ENCODE measurements at places on chromosomes 4 and X. TPM values are rescaled to one million over a fixed set of nuclear protein-coding genes. Genes with fewer than 3 reads are reported as not detected.
A peak's percentile ranks its signal among the peaks of the same experiment; 100 is the strongest.

GASK1B gene
- 0.51 TPM for total RNA-seq

HTR2C gene
- total RNA-seq: 0.07 TPM

- peak; percentile 44 for DNase-seq
These were observed 393.8 kb downstream of the INPP4B start for GRCh38 chr4:142452161-142452855.

GRCh38 chr4:182310316-182310715 is 67.1 kb downstream of the TENM3 start:
- no peak for DNase-seq

DNA sequence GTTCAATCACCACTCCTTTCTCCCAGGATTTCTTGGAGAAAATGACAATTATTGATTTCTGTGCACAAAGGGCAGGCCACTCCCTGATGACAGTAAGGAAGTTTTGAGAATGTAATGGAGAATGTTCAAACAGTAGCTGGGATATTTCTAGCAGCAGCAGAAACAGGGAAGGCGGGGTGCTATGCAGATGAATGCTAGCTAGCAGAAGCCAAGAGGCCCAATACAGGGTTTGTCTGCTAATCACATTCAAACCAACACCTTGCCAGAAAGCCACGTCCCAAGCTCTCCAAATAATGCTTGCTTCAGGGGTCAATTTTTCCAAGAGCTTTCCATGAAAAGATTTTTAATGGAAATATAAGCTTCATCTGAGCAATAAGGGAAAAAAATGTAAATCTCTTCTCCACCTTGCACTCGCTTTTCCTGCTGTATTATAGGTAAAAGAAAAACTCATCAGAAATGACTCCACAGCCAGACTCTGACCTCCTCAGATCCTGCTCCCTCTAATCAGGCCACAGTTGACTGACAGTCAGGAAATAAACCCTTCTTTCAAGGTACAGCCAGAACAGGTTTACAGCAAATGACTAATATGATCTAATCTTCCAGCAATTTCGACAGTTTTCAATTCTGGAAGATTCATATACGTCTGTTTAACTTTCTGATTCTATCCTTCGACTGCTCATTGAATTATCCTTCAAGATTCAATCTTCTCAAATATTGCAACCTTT is 84.7 kb upstream of the PCDH19 start:
- peak; percentile 56 for DNase-seq

GRCh38 chr4:145819101-145819852 is 119.3 kb downstream of the ZNF827 start:
- DNase-seq: no peak

MED14 gene
- 29.5 TPM for total RNA-seq

DNA sequence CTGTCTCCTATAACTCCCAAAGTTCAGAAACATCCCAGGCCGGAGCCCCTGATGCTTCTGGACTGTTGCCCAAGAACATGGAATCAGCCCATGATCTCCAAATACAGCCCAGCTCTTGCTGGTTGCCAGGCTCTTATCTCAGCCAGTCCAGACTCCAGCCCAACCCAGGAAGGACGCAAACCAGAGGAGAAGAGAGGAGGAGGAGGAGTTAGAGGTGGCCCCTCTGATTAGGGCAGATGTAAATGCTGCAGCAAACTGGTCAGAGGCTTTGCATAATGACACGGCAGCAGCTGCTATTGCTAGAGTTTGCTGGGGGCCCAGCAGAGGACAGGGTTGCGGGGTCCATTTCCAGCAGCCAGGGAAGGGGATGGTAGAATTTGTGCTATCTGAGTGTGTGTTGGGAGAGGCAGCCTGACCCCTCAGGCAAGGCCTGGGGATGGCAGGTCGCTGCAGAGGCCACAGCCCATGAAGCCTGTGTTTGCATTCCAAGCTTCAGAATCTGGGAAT is 4.2 kb upstream of the OTUD5 start:
- no peak for DNase-seq

Data from PC-3 (cell line).